ENCODE measurements at places on chromosomes 2 and 18.

DNA sequence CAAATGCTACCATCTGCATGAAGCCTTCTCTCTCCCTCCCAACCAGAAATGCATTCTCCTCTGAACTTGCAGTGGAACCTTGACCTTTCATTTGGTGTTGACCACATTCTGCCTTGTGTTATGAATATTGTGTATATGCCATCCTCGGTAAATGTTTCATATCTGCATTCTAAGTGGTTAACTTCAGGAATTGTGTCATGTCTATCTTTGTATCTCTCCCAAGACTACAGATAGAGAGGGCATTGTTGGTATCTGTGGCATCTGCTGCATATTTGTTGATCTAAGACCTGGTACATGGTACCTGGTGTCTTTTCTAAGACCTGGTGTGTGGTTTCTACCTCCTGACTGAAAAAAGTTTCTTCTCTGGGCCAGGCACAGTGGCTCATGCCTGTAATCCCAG, 34.0 kb downstream of the CASP10 start:
- DNase-seq = no peak

DNA sequence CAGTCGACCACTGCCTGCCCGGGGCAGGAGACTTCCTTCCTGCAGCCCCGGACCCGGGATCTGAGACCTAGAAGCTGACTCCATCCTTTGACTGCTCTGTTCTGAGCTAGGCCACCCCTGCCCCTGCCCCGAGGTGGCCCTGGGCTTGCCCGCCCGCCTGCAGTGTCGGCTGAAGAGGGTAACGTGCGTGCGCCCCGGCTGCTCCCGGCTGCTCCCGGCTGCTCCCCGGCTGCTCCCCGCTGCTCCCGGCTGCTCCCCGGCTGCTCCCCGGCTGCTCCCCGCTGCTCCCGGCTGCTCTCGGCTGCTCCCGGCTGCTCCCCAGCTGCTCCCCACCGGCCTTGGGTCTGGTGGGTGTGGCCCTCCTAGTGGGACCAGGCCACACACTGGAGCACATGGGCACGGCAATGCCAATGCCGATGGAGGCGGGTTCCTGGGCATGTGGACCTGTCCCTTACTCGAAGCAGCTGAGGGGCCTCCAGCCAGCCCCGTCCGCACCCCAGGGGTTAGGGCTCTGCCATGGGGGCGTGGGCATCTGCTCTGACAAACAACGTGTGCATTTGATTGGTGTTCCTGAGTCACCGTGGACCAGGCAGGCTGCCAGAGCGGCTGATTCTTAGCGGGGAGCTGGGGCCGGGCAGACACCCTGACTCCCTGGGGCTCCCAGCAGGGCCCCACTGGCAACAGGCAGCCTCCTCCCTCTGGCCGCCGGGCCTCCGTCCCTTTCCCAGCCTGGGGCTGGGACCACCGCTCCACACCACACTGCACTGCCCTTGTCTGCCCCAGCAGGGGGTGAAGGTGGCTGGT, 2.0 kb upstream of the GAL3ST2 start:
- no peak for DNase-seq

- no peak for DNase-seq
These were observed 410.8 kb upstream of the POU3F3 start for GRCh38 chr2:104443145-104443544.

- DNase-seq = no peak
These were observed 105.0 kb downstream of the PLEKHM3 start for GRCh38 chr2:207920321-207920720.

- no peak for DNase-seq
These were observed 83.6 kb downstream of the MREG start for GRCh38 chr2:215929602-215930335.
